ENCODE measurements at places on chromosomes 7 and 10.

DNA sequence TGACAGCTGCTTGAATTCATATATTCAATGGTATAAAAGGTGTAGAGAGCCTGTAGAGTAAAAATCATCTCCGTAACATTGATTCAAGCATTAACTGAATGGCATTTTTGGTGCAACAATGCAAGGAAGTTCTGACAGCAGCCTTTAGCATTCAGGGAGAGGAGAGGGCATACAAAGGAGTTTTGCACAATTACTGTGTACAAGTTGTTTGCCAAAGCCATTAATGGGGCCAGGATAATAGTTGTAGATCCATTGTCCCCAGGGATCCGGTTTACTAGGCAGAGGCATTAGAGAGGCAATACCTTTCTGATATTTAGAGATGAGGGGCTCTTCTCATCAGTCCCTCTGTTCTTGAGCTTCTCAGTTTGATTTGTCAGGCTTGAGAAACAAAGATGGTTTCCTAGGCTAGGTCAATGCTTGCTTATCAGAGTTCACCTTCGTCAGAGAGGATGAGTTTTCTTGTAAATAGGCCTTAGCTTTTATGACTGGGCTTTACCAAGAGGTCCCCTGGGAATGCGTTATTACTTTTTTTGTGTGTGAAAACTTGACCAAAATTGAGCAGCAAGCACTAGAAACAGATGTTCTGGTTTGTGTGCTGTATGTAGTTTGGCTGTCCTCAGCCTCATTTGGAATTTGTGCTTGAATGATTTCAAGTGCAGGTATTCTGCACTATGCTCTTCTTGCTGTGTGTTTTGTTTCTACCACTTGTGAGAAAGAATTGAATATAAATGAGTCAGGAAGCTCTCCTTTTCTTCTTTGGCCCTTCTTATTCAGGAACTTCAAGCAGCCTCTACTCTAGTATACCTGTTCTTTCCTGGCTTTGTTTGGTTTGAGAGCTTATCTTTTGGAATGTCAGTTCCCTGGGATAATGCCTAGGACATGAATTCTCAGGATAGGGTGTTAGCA, 32.0 kb downstream of the SND1 start:
- DNase-seq, result peak; percentile 69

GRCh38 chr10:102435133-102435497, 2.7 kb upstream of the CUEDC2 start:
- no peak for DNase-seq

- DNase-seq, result no peak
Observed at GRCh38 chr10:6386346-6386745, 183.6 kb downstream of the PFKFB3 start.

DNA sequence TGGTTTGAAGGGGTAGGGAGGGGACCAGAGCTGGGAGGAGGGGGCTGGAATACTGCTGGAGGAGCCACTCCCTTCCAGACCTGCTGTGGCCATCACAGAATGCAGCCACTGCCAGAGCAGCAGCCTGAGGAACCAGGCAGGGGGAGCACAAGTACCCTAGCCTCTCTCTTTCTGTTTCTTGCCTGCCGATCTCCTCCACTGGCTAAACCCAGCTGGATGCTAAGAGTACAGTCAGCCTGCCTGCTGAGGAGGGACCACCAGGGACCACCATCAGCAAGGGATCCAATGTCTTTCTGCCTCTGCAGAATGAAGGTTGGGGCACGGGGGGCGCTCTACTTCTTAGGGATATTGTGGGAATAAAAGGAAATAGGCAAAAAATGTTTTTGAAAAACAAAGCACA, 4.7 kb downstream of the BLVRA start:
- DNase-seq, result no peak

GRCh38 chr7:129401967-129402860, 32.0 kb upstream of the STRIP2 start:
- DNase-seq, result no peak

- no peak for DNase-seq
Observed at GRCh38 chr7:73972614-73973013, 55.4 kb upstream of the ELN start.

- no peak for DNase-seq
Observed at GRCh38 chr7:108091461-108091831, 38.7 kb downstream of the LAMB4 start.

DNA sequence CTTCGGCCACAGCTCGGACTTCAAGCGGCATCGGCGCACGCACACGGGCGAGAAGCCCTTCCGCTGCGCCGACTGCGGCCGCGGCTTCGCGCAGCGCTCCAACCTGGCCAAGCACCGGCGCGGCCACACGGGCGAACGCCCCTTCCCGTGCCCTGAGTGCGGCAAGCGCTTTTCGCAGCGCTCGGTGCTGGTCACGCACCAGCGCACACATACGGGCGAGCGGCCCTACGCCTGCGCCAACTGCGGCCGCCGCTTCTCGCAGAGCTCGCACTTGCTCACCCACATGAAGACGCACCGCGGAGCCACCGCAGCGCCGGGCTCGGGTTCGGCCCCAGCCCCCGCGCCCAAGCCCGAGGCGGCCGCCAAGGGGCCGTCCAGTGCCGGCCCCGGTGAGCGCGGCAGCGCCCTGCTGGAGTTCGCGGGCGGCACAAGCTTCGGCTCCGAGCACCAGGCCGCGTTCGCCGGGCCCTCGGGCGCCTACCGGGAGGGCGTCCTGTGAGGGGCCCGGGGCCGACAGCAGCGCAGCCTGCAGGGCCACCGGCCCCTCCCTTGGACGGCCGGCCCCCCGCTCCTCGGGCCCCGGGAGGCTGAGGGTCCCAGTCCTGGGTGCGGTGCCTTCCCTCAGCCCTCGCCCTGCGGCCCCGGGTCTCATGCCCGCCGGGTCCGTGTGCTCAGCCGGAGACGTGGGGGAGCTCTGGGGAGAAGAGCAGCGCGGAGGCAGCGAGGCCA, 17.2 kb downstream of the ZNF316 start:
- DNase-seq, result no peak

DNA sequence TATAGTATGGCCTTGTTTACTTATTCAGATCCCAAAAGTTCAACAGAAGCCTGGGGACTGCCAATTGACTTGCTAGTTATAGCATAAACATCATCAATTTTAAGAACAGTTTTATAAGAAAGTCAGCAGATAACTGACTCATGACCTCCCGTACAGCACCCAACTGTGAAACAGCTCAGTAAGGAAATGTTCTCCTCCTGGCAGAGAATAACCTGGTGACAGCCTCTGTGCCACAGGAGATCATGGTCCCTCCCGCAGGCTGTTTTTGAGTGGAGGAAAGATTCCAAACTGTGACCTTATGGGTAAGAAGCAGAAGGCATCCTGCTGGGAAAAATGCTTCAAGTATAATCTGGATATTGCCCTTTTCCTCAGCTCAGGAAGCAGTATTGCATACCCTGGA, 182.5 kb downstream of the SEMA3D start:
- no peak for DNase-seq

GRCh38 chr7:46170792-46171191, 249.7 kb upstream of the IGFBP3 start:
- no peak for DNase-seq

- no peak for DNase-seq
Observed at GRCh38 chr7:30139836-30140384, 5.1 kb downstream of the MTURN start.

DNA sequence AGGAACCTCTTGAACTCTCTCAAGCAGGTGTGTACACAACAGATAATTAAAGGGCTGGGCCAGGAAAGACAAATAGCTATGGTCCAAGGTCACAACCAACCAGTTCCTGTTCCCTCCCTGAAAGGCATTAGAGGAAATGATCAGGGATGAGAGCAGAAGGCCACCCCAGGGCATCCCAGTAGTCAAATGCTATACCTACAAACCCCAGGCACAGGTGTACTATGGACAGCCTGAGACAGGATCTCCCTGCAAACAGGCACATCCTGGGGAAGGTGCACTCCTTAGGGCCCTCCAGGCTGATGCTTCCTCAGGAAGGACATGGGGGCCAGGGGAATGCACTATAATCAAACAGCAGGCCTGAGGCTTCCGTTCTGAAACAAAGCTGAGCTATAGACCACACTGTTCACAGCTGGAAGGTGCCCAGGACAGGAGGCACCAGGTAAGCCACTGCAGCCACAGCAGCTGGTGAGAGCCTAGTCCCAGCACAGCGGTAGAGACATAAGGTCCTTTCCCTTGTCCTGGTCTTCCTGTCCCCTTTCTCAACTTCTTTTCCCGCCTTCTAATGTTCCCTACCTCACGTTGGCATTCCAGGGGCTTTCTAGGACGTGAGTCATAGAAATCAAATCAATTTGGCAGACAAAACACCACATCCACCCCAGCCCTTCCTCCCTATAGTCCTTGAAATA, 13.3 kb downstream of the PARP12 start:
- DNase-seq, result no peak

Measured in NCI-H1105 treated with DMSO at 0.1 percent for 48 hours (cell line).